ENCODE measurements at places on chromosomes 3 and 15.

- DNase-seq, result peak; percentile 54
These were observed 30.7 kb upstream of the RPS17 start for GRCh38 chr15:82570721-82571508.

GRCh38 chr15:34737477-34737876 lies 17.3 kb downstream of the GJD2 start:
- no peak for DNase-seq

GRCh38 chr3:89221924-89222323 lies 114.5 kb downstream of the EPHA3 start:
- DNase-seq, result no peak

DNA sequence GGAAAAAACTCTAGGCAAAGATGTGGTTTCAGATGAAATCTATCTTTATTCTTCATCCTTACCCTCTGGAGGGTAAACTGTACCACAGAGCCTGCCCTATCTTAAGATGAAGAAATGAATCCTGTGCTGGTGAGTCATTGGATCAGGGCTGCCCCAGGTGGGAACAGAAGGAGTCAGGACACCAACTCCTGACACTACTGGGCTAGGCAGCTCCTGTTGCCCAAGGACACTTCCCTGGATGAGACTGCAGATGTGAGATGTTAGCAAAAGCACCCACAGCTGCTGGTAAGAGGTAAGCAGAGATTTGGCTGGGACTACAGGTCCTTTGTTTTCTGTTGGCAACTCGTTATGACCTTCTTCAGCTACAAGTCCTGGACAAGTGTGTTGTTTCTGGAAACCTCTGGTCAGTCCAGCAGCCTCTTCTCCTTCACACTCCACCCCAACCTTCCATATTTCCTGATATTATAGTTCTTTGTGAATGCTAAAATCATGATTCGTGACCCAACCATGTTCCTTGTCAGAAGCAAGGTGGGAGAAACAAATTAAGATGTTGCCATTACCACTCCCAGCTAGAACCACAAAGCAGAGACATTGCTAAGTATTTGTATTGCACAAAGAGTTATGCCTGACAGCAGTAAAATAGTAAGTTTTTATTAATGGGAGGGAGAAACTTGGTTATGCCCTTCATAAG lies 104.2 kb upstream of the TGFBR2 start:
- DNase-seq, result no peak

- no peak for DNase-seq
These were observed 100.1 kb downstream of the DPH6 start for GRCh38 chr15:35445891-35446290.

- DNase-seq, result no peak
These were observed 11.4 kb upstream of the SLC6A6 start for GRCh38 chr3:14391033-14391432.

- DNase-seq, result no peak
These were observed 300.1 kb upstream of the PROK2 start for GRCh38 chr3:72085036-72085435.

GRCh38 chr3:197420115-197420514 lies 121.7 kb upstream of the DLG1 start:
- no peak for DNase-seq

DNA sequence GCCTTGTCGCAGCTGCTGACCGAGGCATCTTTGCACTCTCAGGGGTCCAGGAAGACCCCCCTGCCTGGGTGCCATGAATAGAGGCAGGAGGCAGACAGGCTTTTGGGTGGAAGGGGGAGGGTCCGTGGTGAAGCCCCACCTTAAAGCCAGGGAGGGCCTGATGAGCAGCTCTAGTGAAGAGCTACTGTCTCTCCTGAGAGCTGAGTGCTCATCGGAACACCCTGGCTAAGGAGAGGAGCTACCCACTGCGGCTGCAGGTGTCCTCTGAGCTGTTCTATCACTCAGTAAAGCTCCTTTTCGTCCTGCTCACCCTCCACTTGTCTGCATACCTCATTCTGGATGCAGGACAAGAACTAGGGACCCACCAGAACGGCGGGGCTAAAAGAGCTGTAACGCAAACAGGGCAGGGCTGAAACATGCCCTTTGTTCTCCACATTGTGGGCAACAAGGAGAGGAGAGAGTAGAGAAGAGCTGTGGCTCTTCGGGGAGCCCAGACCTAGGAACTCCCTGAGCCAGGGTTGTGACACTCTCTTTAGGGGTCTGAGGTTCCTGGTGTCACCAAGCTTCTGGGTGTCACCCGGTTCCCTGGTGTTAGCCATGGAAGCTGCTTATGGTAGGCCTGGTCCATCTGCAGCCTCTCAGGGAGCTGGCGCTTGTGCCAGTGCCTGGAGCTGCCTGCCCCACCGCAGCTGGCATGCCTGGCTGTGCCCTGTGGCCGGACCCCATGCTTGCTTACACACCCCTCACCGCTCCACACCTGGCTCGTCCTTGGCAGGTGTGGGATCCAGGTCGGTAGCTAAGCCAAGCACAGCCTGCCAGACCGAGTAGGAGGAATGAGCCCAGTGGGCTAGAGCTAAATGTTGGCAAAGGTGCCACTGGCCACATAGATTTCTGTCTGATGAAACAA lies 26.2 kb upstream of the TFG start:
- DNase-seq, result no peak

DNA sequence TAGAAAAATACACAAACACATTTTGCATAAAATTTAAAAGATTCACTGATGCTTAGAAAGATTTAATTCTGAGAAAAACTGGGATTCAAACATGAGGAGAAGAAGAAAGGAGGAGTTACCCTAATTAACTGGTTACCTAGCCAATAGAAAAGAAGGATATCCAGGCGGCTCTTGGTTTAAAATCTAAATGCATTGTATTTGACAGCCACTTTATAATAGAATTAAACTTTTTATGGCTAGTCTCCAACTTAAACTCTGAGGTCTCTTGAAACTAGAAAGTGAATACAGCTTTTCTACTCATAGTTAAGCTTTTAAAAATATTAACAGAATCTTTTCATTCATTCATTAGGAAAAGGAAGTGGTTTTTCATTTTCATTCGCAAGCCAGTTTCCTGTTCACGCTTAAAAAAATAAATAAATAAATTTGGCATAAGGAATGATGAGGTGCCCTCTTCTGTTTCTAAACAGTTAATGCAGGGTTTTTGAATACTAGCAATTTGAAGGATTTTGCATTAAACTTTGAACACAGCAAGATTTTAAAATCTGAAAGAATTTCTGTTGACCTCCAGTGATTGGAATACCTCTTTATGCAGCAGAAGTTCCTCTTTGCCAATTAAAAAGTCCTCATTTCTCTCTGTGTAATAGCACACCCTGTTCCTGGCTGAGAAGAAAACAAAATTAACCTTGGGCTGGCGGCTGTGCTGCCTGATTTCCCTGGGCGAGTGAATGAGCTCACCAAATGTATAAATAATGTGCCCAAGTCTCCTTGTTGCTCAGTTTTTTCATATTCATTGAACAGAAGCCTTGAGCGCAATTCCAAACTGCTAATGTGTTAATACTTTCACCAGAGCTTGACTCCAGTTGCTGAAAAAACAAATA lies 105.1 kb downstream of the ZMAT3 start:
- no peak for DNase-seq

All from H1 (cell line).